GM20000 (cell line): ENCODE measurements at places on chromosomes 2 and 18.

DNA sequence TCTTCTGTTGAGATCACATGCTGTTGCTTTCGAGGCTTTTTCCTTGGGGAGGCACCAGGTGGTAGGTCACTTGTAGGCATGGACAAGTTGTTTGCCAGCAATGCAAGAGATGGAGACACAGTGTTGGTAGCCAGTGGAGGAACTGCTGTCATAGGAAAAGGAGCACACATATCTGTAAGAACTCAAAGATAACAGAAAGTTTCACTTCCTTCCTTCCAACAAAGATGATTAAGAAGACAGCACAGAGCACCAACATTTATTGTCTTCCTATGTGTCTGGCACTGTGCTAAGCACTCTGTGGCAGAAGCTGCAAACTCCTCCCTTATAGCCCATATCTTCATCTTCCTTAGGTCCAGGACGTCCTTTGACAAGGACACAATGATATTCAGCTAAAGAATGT, 64.5 kb upstream of the AMMECR1L start:
- peak; percentile 11 for DNase-seq

DNA sequence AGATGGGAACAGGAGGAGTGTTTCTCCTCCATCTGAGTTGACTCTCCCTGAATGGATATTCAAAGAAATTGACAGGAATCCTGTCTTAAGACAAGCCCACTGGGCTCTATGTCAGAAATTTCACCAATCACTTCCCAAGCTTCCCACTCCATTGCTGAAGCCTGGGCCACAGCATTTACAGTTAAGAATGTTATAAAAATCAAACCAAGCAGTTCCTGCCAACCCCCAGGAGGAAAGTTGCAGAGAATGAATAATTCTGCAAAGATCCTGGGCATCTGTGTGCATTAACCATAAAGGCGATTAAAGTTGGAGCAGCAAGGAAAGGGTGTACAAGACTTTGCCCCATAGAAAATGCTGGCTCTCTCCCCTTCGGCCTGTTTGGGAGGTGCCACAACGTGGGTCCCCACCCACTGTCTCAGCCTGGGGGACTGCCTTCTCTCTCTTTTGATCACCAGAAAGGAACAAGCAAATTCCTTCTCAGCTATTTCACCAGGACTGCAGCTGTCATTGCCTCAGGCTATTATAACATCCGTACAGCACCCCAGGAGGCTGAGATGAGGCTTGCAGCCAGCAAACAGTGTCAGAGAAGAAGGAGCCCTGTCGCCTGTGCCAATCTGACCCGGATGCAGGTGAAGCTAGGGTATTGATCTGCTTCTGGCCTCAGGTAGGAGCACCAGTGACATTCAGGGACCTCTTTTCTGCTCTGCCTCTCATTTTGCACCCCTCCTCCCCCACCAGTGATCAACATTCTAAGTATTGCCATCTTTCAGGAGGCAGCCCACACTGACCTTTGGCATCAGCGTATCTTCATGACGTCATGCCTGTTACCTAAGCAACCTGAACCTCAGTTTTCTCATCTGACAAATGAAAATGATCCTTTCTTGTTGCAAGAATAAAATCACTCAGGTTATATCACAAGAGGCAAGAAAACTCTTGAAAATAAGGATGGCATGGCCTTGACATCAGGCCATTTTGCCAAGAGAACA, 219.0 kb downstream of the SH3BP4 start:
- no peak for DNase-seq

DNA sequence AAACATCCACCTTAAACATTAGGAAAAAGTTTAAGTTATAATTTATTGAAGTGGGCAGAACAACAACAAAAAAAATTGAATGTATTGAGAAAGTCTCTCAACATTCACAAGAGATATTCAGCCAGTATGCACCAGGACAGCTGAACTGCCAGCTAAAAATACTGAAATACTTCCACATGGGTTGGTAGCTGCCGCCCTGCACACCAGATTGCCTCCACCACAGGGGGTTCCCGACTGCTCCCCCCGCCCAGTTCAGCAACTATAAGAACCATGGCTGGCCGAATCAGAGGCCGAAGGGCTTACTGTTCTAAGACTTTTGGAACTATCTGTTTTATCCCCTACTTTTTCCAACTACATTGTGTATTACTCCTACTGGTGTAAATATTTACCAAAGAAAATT, 150.0 kb upstream of the LRP1B start:
- DNase-seq, result no peak

DNA sequence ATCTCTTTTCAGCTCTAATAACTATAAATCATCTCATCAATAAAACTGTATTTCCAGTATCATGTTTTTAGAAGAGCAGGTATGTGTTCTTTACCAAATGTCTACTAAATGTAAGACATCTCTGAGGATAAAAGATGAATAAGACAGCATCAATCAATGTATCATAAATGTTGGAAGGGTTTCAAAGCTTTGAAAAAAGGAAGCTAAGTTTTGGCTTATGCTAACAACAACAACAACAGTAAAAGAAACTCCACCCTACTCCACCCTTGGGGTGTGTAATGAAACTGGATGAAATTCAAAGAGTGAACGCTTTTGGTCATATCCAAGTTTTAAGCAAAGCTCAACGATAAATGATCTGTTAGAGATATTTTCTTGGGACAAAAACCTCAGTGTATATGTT, 17.1 kb downstream of the PRKD3 start:
- no peak for DNase-seq

DNA sequence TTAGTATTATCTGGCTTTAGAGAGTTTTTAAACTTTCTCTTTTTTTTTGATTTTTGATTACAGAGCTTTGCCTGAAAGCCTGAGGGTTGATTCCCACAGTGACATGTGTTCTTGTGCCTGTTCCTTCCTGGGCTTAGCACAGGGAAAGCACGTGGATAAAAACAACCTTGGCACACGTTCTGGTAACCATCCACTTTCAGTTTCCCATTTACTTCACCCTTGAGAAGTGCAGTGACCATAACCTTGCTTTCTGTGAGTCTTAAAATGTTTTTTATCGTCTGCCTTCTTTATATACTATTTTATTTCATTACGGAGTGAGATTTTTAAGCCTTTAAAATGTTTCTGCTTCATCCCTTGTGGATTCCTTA, 11.5 kb downstream of the CD226 start:
- DNase-seq, result no peak

GRCh38 chr2:143955401-143956065, 564.4 kb downstream of the ZEB2 start:
- no peak for DNase-seq

DNA sequence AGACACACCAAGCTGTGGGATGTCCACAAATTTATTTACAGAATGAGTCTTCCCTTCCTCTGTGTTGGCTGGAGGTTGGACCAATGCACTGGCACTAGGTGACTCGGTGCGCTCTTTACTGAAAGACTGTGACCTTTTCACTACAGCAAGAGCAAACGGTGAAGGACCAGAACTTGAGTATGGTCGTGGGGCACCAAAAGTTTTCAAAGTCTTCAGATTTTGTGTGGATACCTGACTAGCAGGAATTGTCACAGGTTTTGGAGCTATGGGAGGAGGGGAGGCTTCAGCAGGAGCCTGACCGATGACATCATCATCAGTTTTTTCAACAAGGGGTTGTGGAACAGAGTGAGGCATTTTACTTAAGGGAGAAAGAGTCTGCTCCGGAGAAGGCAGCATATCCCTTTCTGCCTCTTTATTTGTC, 73.0 kb upstream of the GRB14 start:
- no peak for DNase-seq

DNA sequence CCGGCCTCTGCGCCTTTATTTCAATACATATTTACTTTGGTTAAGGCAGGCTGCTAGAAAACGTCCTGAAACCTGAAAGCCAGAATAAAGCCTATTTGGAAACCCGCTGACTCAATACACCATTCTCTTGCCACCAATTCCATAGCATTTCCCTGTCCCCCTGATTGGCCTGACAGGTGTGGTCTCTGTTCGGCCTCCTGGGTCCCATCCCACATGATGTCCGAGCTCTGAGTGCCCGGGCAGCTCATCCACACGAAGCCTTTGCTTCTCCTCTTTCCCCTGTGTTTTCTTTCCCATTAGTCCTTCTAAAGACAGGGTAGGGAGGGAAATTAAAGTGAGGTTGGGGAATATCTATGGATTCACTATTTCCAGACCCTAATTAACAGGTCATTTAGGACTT, 42.6 kb upstream of the ZNF516 start:
- DNase-seq, result no peak

DNA sequence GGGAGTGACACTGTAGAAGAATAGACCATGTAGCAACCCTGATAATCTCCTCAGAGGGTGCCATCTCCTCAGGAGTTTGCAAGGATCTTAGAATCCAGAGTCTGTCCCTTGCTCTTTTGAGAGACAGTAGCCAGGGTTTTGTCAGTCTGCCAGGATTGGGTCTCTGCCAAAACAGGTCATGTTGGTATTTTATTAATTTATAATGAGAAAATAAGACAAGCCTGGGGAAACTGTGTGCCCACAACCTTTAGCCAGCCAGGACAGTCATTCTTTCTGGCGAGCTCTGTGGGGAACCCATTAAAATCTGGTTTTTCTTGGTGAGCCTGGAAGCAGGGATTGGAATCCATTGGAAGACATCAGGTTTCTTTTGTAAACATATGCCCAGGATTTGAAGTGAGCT, 78.6 kb downstream of the PTPRM start:
- DNase-seq, result no peak

GRCh38 chr18:59650266-59650820, 46.9 kb downstream of the CCBE1 start:
- DNase-seq, result no peak

- no peak for DNase-seq
These were observed 126.8 kb downstream of the MEIS1 start for GRCh38 chr2:66561645-66562303.

DNA sequence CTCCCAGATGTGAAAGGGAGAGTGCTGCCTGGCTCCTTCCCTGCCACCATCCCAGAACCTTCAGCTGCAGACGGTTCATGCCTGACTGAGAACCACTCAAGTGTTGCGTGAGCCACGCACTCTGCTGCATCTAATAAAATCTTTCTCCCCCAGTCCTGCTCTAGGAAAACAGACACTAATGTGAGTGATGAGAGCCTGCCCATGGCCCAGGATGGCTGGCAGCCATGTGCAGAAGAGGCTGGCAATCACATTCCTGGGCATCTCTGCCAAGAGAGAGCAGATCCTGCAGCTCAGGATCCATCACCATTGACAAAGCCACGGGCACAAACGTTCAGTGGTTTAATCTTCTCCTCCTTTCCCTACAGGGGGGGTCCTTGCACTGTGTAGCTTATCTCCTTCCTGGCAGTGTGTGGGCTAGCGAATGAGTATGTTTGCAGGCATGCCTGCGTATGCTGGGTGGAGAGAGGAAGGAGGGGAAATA, 477.5 kb downstream of the SLC4A3 start:
- DNase-seq, result no peak

DNA sequence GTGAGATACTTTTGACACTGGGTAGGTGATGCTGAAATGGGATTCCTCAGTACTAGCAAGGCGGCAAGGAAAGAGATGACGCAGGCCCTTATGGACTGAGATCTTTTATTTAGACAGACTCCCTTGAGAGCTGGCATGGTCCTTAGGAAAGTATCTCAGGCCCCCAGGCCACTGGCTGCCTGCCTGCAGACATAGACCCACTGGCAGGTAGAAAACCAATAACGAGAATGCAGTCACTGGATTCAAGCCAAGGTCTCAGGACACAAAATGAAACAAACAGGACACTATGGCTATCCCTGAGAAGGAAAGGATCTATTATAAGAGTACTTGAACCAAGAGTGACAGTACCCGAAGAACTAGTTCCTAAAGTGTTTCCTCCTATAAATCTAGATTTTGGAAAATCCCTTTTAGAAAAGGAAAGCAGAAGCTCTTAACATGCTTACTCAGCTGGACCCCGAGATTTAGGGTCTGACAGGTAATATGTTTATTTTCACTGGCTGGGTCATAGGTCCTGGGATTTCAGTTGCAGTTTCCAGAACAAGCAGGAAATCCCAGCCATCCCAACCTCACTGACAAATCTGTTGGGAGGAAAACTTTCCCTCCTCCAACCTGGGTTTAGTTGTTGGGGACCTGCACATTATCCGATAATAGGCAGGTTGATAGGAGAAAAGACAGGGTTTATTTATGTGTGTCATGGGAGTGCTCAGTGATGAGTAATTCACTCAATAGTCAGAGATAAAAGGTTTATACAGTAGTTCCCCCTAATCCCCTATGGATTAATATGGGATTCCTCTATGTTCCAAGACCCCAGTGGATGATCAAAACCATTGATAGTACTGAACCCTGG, 44.5 kb downstream of the COMMD1 start:
- DNase-seq, result no peak

DNA sequence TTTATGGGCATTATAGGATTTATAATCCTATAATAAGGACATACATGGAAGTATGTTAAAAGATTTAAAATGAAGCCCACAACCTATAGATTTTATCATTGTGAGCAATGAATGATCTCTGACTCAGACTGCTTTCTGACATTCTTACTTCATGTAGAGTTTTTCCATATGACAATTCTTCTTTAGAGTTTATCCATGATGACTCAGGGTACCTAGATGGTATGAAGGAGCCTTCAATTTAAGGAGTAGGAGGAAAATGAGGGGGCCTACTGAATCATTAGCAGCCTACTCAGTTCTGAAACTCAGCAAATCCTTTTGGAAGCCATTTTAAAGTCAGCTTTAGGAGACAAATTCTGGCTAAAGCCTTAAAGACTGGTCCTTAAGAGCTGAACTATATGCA, 10.4 kb downstream of the PELI1 start:
- DNase-seq, result no peak

- DNase-seq, result no peak
These were observed 56.8 kb upstream of the LRPPRC start for GRCh38 chr2:44052584-44052983.

GRCh38 chr2:101362777-101363176, 24.5 kb downstream of the CREG2 start:
- no peak for DNase-seq

GRCh38 chr2:226573158-226573557, 226.5 kb downstream of the IRS1 start:
- DNase-seq, result no peak

- peak; percentile 49 for DNase-seq
These were observed 161.2 kb upstream of the PIEZO2 start for GRCh38 chr18:11310476-11311086.

DNA sequence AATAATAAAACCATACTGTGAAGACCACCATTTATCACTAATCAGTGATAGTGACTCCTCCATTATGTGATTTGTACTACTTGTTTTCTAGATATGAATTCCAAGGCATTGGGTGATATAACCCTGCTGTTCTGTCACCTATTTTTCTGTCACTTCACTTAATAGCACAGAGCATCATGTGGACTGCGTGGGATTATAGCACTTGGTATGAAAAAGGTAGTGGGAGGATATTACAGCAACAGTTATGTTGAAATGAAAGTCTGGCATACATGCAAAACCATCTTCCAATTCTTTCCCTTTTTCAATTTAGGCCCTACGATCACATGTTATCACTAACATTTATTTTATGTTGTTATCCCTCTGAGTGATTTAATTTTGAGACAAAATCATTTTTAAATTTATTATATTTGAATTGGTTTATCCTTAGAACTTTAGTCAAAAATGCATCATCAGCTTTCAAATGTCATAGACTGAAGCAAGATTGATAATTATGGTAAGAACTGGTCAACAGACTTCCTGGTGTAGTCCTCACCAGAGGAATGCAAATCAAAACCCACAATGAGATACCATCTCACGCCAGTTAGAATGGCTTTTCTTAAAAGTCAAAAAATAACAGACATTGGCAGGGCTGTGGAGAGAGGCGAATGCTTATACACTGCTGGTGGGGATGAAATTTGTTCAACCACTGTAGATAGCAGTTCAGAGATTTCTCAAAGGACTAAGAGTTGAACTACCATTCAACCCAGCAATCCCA, 242.6 kb downstream of the IKZF2 start:
- DNase-seq, result no peak
